ENCODE measurements at places on chromosomes 11 and 22.

- DNase-seq: no peak
Observed at GRCh38 chr11:72642043-72642883, 32.0 kb downstream of the PDE2A start.

DNA sequence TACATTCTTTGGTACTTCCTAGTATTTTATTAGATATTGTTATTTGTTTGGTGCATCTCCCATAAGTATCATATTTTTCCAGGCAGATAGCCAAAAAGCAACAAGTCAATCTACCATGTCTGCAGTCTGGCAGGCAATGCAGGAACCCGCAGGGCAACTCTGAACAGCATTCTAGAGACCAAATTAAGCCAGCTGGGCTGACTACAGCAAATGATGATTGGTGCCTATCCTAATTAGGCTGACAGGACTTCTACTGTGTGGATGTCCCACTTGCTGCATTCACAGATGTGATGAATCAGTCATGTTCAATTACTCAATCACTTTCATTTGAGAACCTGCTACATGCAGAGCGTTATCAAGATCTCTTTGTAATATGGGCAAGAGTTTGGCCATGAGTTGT lies 40.3 kb upstream of the AMOTL1 start:
- DNase-seq: no peak

DNA sequence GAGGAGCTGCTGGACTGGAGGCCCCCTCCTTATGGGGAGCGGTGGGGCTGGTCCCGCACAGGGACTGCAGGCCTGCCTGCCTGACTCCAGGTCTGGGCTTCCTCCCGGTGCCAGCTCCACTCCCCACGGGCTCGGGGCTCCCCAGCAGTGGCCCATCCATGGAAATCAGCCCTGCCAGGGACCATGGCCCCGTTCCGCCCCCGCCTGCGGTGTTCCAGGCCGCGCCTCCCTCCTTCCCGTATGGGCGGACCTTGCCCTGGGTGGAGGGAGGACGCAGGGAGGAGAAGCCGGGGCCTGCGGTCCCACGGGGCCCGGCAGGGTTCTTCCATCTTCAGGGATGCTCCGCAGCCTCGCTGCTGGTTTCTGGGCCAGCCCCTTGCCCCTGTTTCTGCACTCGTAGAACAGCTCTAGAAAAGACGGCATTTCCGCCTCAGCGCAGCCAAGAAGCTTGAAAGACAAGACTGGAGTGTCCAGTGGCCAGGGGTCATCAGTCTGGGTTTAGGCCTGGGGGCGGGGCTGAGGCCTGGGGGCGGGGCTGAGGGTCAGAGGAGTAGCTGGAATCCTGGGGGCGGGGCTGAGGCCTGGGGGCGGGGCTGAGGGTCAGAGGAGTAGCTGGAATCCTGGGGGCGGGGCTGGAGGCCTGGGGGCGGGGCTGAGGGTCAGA lies 1330.6 kb downstream of the BRD1 start:
- DNase-seq: no peak

- DNase-seq: no peak
Observed at GRCh38 chr22:19800761-19801244, 40.2 kb downstream of the TBX1 start.

DNA sequence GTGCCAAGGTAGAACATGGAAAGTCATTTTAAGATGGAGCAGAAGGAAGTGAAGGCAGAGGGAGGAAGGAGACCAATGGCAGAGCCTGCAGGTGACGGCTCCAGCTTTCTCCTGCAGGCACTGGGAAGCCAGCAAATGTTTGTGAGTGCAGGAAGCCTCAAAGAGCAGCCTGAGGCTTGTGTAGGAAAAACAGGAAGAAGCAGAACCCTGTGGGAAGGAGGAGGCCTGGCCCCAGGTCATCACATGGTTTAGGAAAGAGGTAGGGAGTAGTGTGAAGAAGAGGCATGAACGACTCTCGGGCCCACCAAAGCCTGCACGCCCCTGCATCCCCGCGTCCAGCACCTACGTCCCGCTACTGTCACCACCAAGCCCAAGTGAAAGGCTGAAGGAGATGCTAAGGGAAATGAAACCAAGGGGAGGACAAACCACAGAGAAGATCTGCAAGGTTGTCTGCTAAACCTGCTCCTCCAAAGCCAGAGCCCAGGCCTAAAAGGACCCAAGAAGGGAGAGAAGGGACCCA lies 151.5 kb downstream of the CHST1 start:
- DNase-seq: no peak

DNA sequence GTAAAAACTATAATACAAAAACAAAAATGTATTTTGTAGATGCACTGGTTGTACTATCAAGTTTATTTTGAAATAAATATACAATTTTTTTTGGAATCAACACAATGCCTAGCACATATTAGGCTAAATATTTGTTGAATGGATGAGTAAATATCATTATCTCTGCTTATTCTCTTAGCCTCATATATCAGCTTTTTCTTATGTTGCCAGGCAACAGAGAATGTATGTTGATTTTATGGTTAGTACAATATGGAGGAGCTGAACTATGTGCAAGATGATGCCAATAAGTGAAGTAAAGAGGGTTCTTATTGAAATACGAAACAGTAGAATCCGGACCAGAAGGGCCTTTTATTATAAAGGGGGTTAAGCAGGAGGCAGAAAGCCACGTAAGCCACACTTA lies 94.9 kb downstream of the FAR1 start:
- no peak for DNase-seq

DNA sequence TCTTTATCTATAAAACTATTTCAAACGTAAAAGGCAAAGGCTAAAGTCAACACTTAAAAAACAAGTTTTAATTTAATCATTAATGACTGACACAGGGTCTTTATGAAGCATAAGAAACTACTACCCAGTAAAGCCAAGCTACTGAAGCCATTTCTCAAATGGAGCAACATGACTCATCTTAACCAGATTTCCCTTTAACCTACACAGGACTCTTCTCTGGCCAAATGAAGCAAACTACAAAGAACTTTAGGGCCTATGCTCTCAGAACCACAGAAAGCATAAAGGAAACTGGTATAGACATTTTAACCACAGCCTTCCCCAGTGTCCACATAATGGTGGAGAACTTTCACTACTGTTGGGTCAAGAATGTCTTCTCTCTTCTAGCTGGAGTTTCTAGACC lies 34.7 kb downstream of the ALG9 start:
- DNase-seq: no peak

GRCh38 chr22:46138058-46138797 lies 12.1 kb upstream of the PPARA start:
- no peak for DNase-seq

DNA sequence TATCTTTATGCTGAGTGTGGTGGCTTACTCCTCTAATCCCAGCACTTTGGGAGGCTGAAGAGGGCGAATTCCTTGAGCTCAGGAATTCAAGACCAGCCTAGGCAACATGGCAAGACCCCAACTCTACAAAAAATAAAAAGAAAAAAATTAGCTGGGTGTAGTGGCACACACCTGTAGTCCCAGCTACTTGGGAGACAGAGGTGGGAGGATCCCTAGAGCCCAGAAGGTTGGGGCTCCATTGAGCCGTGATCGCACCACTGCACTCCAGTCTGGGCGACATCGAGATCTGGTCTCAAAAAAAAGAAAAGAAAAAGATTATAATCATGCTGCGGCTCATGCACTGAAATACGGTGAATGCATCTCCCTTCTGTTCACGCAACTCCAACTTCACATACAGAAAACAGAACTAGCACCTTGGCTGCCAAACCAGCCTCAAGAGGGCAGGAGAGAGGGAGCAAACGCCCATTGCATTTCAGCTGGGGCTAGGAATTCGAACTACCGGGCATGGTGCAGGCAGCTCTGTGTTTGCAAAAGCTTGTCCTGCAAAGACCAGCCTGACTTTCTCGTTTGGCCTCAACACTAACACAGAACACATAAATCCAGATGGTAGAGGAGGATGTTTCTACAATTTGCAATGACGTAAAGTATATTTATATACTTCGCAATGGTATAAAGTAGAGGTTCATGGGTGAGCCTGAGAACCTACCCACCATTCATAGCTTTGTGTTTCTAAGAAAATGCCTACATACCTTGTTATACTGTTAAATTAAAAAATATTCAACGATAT lies 6.3 kb upstream of the SYNGR1 start:
- no peak for DNase-seq

- no peak for DNase-seq
Observed at GRCh38 chr11:12321217-12321937, 56.0 kb upstream of the PARVA start.

GRCh38 chr22:27874185-27874584 lies 44.9 kb downstream of the PITPNB start:
- DNase-seq: no peak

DNA sequence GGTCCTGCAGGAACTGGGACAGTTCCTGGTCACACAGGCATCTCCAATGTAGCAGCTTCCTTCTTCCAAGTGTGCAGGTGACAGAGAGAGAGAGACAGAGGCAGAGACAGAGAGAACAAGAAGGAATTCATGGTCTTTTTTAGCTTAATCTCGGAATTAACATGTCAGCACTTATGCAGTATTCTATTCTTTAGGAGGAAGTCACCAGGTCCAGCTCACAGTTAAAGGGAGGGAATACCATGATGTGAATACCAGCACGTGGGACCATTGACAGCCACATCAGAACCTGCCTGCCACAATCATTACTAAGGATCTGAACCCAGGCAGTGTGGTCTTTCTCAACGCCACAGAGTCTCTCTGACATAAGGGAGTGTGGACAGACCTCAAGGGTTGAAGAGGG lies 341.6 kb downstream of the MN1 start:
- no peak for DNase-seq

DNA sequence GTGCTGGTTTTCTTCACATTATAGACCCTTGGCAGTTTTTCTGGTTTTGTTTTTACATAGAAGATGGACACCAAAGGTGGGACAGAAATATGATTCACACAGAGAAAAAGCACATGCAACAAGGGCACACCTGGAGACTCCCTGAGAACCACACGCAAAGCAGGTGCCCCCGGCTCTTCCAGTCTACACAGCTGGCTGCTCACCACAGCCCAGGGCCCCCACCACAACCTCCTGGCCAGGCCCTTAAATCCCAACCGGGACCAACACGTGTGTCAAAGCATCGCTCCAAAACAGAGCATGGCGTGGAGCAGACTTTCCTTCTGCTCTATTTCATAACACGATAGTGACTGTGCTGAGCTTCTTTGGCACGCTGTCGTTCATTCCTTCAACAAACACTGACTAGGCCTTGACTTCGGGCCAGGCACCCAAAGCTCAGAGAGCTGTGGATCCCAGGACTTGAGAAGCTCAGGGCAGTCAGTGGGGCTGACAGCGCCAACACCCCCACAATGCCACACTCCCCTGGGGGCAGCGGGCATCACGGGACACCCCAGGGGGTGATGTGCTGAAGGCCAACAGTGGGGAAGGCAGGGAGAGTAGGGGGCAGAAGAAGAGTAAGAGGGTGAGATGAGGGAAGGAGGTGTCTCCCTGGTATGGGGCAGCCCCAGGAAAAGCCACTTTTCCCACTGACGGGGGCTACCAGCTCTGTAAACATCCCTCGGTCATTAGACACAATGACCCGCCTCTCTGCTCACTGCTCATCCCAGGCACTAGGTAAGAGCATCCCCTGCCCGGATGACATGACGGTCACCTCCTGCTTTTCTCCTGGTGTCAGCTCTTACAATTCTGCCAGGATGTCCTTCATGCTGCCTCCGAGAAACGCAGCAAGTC lies 26.0 kb downstream of the CELSR1 start:
- DNase-seq: no peak

- DNase-seq: no peak
Observed at GRCh38 chr22:25747245-25747944, 5.4 kb downstream of the MYO18B start.

DNA sequence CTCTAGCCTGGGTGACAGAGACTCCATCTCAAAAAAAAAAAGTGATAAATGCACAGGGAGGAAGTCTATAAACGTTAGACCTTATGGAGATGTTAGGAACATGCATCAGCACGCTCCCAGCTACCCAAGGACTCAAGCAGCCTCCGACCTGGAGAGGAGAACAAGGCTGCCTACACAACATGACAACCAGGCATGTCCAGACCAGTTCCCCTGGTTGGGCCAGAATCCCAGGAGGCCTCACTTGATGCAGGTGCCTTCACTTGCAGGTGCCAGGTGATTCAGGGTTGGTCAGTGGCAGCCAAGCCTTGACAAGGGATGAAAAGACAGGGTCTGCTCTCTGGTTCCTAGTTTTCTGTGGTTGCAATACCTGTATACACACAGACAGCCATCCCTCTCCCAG lies 5.9 kb downstream of the RANGAP1 start:
- DNase-seq: no peak

DNA sequence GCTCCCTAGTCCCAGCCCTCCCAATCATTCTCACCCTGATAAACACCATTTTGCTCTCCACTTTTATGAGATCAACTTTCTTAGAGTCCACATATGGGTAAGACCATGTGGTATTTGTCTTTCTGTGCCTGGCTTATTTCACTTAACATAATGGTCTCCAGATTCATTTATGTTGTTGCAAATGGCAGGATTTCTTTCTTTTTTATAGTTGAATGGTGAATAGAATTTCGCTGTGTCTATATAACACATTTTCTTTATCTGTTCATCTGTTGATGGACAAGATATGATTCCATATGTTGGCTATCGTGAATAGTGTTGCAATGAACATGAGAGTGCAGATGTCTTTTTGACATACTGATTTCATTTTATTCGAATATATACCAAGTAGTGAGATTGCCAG lies 367.4 kb upstream of the ARHGAP42 start:
- no peak for DNase-seq

GRCh38 chr22:46803031-46803880 lies 40.8 kb downstream of the TBC1D22A start:
- DNase-seq: peak; percentile 48

DNA sequence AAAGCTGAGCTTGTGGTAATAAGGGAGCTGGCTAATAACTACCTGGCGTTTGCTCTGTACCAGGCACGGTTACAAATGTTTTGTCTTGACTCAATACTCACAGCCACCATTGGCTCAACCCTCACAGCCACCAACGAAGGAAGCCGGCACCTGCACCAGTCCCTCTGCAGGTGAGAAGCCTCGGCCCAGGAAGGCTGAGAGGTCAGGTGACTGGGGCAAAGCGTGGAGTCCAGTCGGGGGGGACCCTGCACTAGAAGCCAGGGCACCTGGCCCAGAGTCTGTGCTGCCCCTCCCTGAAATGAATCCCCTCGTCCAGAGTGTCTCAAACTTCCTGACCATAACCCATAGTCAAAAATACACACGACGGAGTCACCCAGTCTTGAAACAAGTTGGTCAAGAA lies 90.1 kb downstream of the PHF21B start:
- DNase-seq: no peak

DNA sequence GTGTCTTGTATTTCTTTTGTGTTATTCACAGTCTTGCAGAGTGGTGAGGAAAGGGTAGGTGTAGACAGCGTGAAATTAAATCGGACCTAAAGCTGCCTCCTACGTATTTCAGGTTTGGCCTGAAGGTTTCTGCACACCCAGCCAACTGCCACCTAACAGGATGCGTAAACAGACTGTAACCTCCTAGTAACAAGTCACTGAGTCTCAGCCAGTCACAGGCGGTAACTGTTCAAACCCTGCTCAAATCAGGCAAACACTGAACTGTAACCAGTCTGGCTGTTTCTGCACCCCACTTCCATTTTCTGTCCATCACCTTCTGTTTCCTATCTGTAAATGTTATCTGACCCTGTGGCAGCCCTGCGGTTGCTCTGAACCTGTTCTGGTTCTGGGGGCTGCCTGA lies 87.1 kb downstream of the ADAMTS15 start:
- no peak for DNase-seq

Measured in stimulated activated CD4-positive, alpha-beta T cell treated with anti-CD3 and anti-CD28 coated beads, Interleukin-1b, Interleukin-23, amount 100 ng/mL, for 1 hour (primary cell).